ENCODE measurements at places on chromosomes 1 and 21.

- DNase-seq, result no peak
Observed at GRCh38 chr1:235998812-235999211, 66.1 kb downstream of the NID1 start.

DNA sequence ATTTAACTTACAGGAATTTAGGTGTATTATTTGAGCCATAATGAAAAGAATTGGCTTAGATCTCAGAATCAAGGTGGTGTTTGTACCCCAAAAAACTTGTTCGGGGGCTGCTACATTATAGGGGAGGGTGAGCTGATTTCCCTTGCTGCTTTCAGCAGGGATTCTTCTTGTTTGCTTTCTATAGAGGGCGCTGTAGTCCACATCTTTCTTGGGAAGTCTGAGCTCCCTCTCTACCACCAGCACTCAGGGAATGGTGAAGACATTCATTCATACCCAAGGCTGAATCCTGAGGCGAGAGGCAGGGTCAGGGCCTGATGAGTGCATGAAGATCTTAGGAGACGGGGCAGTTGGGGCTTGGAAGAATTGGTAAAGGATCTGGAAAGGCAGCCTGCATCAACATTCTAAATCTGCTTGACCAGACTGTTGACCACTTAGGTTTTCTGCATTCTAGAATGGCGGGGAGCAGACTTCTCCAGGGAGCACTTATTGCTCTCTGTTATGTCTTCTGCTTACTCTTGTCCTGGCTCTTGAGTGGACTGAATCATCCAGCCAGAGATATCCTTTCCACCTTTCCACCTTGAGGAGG is 18.9 kb downstream of the SPATA46 start:
- no peak for DNase-seq

DNA sequence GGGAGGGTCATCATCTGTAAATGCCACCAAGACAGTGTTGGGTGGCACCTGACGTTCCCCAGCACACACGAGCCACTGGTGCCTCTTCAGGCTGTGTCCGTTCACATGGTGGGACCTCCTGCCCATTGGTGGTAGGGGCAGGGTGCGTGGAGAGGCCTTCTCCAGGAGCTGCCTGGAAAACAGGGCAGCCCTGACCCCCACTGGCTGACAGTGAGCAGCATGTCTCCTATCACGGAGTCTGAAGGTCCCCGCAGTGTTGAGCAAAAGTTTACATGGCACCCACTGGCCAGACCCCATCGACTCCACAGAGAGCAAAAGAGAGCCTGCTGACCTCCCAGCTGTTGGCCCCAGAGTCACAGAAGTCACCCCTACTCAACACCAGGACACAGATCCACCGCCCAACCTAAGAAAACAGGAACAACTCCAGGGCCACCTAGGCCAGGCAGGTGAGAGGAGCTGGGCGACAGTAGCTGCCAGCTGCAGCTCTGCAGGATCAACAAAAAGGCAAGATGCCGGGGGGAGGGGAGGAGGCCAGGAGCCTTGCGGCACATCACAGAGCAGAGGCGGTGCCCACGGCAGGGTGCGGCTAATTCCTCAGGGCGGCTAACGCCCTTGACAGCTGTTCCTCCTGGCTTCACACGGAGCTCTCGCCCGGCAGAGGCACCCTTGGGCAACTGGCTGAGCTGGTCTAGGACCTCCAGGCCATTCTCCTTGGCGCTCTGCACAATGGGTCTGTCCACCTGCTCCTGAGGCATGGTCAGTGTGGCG is 14.4 kb upstream of the IFI6 start:
- DNase-seq, result peak; percentile 93

DNA sequence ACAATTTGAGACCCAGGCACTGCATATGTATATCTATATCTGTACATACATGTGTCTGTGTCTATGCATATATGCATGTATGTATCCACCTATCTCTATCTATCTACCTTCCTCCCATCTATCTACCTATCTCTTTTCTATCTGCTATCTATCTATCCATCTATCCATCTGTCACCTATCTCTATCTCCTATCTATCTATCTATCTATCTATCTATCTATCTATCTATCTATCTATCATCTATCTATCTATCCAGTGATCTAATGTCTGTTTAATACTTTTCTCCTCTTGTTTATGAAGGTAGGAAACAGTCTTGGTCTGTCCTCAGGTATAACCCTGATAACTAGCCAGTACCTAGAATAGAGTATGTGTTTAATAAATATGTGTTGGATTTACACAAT is 25.9 kb downstream of the TNNT2 start:
- no peak for DNase-seq

GRCh38 chr1:200771625-200772555 is 33.2 kb downstream of the CAMSAP2 start:
- no peak for DNase-seq

DNA sequence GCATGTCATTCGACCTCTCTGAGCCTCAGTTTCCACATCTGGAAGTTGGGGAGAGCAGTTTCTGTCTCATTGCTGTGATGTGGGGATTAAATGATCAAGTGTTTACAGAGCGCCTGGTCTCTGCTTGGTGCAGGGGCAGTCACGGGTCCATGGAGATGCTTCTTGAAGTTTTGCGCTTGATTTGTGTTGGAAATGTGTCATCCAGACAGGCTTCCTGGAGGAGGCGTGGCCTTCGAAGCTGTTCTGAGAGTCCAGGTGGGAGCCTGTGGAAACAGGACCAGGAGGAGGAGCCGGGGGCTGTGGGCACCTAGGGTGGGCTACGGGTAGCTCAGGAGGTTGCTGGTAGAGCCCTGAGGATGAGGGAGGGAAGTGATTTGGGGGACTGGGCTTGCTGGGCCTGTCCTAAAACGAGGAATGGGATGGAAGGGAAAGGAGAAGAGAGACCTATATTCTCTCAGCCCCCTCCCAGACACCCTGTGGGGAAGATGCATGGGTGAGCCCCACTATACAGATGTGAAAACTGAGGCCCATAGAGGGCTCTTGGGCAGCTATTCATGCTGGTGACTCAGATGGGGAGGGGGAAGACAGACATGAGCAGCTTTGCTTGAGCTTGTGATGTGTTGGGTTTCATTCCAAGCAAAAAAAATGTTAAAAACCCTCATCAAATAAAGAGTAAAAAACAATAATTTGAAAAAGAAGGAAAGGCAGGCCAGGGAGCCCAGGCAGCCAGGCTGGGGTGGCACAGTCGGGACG is 107.2 kb upstream of the WNT4 start:
- DNase-seq, result no peak

DNA sequence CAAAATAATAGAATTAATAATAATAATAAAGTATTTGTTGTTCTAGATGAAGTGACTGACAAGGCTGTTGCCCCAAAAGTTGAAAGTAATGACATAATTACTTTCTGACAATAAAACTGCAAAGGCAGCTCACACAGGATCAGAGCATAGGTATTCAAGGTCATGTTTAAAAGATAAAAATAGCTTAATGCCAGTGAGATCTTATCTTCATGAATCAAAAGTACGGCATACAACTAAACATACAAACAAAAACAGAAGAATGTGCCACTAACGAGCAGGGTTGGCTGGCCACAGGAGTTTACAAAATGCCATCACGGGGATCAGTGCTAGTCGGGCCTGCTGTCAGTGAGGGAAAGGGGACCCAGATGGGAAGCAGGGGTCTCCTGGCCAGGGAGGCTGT is 22.4 kb upstream of the TMPRSS2 start:
- no peak for DNase-seq

DNA sequence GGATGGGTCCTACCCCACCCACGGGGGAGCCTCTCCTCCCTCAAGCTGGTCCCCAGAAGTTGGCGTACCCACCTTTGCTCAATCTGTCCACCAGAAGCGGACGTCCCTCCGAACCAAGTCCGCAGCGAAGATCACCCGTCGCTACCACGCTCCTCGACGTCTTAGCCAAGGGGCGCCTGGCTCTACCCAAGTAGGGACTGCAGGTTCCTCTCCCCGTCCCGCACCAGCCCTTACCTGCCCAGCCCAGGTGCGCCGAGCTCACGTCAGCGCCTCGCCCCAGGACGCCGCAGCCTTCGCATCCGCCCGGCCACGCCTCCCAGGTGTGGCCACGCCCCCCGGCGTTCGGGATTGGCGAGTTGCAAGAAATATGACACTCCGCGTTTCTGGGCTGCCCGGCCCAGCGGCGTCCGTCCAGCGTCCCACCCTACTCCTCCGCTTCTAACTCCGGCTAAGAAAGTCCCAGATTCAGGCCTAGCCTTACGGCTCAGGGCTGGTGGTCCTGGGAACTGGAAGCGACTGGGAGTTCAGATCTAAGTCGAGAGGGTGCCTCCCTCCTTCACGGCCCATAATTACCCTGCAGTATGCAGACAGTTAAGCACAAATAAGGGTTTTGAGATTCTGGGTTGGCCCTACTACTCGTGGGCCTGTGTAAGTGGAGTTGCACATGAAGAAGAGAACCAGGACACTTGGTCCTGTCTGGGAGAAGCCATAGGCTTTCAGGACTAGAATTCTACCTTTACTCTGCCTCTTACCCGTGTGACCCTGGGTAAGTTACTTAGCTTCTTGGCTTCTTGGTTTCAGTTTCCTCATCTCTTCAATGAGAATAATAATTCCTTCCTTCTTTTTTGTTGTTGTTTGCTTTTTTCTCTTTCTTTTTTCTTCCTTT is at the start of gene IRF6:
IRF6 (minus strand) TSS at position 268 of the 886 bp plus-strand sequence. CDS start 4,729 bp downstream, outside the sequence.
- peak; percentile 98 for DNase-seq

DNA sequence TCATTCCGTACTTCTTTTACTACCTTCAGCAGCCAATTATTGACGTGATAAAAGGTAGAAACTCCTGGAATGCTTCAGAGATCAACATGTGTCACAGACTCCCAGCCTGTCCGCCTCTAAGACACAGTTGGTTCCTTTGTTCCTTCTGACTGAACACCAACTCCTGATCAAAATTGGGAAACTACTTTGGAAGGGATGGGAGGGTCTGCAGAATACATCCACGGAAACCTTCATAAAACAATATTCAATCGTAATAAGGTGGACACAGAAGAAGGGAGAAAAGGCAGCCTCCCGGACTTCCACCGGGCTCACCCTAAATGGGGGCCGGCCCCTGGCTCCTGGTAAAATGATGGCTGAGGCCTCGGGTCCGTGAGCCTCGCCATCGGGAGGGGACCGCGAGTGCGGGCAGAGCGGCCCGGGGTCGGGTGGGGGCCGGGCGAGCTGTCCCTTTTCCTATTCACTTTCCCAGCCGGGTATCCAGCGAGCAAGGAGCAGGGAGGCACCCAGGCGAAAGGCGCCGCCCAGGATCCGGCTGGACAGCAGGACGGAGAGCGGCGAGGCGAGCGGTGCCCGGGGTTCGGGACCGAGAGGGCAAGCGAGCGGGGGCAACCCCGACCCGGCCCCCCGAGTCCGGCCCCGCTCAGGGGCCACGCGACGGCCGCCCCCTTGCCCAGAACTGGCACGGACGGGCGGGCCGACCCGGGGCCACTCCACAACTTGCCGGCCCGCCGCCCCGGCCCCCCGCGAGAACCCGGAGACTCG is 805 bp downstream of the NRIP1 start:
- DNase-seq, result peak; percentile 71

GRCh38 chr1:110420874-110421793 is 13.6 kb upstream of the LAMTOR5 start:
- no peak for DNase-seq

GRCh38 chr1:226085675-226086285 is 23.3 kb downstream of the H3-3A start:
- no peak for DNase-seq

GRCh38 chr1:63836830-63837229 is 63.0 kb downstream of the ROR1 start:
- no peak for DNase-seq

GRCh38 chr1:51215169-51215568 is 20.9 kb upstream of the RNF11 start:
- no peak for DNase-seq

DNA sequence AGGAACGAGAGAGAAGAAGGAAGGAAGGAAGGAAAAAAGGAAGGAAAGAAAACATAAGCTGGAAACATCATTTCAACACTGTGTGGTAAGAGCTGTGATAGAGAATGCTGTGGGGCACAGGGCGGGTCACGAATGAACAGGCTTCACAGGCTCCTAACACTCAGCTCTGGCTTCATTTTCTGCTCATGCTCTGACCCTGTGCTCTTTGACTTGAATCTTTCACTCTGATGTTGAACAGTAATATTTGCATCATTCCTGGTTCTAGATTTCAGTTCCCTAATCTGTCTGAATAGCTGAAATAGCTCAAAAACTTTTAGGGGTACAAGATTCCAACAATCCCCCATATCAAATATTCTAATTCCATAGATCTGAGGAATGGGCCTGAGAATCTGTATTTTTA is 207.3 kb downstream of the LHX8 start:
- no peak for DNase-seq

DNA sequence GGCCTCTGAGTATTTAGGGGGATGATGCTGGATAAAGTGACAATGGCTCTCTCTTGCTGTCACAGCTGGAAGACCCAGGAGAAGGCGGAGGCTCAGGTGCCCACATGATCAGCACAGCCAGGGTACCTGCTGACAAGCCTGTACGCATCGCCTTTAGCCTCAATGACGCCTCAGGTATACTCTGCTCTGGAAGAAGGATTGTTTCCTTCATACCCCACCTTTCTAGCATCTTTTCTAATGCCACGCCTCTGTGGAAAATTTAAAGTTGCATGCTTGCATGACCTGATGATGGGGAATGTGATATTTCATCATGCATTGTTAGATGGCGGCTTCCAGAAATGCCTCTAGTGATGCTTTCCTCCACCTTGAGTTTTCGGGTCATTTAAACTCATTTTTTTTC is 2.8 kb downstream of the MAP3K7CL start:
- no peak for DNase-seq

DNA sequence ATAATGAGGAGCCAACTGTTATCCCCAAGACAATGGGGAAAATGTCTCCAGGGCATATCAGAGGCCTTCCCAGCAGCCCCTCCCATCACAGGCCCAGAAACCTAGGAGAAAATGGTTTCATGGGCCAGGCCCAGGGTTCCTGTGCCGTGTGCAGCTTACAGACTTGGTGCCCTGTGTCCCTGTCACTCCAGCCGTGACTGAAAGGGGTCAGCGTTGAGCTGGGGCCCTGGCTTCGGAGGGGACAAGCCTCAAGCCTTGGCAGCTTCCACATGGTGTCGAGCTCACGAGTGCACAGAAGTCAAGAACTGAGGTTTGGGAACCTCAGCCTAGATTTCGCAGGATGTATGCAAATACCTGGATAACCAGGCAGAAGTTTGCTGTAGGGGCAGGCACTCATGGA is 18.1 kb downstream of the SIPA1L2 start:
- DNase-seq, result no peak

DNA sequence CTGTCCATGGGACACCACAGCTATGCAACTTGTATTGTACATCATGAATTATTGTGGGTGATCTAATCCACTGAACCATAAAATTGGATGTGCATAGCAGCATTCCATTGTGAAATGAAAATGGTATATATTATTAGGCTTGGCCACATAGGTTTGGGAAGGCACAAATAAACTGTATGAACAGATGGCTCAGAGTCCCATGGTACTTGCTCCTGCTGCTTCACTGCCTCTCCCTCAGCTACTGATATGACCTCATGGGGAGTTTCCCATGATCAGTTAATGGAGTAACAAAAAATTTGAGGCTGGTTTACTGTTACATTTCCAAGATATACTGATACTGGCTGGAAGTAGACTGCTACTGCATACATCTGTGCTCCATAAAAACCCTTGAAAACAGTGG is 152.7 kb upstream of the NEGR1 start:
- no peak for DNase-seq

DNA sequence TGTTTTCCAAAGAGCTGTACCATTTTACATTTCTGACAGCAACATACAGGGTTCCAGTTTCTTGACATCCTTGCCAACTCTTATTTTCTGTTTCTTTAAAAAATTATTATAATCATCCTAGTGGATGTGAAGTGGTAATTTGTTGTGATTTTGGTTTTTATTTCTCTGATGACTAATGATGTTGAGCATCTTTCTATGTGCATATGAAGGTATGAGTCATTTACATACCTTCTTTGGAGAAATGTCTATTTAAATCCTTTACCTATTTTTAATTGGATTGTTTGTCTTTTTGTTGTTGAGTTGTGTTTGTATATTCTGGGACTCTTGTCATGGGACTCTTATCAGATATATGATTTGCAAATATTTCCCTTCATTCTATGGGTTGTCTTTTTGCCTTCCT is 20.8 kb upstream of the MPC2 start:
- DNase-seq, result no peak
